CD8-positive, alpha-beta memory T cell (primary cell): ENCODE measurements at places on chromosomes 3 and 15.

GRCh38 chr3:52225452-52226228 lies at the start of gene TLR9:
TSS of gene TLR9 (minus strand) at chr3:52225645. CDS start at chr3:52225529, 116 bp downstream.
- no peak for DNase-seq

DNA sequence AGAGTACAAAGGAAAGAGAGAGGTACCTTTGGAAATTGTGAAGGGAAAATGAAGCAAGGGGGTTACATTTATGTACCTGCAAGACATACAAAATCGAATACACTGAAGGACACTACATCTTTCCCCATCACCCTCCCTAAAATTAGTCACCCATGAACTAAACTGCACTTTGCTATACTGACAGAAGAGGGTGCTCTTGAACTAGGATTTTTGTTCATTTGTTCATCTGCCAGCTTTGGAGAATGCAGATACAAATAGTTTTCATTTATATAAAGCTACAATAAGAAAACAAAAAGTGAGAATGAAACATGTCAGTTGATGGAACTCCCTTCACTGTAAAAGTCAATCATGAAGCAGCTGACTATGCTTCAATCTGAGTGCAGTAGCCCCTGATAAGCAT lies 55.7 kb downstream of the PCCB start:
- no peak for DNase-seq

DNA sequence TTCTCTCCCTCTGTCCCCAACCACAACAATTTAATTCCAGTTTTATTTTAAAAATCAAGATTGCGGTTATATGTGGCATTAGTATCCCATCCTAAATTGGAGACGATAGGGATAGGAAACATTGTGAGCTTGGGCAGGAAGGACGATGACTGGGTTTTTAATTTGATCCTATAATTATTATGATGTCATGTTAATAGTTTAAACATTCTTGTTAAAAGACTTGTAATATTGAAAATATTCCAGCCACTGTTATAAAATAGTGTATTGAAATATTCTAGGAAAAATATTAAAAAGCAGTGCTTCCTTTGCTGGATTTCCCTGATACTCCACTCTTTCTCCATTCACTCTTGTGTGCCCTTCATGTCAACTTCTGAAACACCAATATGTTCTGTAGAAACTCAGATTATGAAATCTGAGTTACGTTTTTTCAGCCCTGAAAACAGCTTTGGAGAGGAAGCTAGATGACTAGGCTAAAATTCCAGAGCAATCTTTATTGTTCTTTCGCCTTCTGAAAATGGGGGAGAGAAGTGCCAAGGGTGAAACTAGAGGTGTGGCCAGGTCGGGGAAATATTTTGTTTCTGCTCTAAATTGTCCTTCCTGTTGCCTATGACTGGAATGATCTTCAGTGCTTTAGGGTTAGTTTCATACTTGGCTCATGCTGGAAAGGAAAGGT lies 46.1 kb upstream of the MAP3K13 start:
- no peak for DNase-seq

DNA sequence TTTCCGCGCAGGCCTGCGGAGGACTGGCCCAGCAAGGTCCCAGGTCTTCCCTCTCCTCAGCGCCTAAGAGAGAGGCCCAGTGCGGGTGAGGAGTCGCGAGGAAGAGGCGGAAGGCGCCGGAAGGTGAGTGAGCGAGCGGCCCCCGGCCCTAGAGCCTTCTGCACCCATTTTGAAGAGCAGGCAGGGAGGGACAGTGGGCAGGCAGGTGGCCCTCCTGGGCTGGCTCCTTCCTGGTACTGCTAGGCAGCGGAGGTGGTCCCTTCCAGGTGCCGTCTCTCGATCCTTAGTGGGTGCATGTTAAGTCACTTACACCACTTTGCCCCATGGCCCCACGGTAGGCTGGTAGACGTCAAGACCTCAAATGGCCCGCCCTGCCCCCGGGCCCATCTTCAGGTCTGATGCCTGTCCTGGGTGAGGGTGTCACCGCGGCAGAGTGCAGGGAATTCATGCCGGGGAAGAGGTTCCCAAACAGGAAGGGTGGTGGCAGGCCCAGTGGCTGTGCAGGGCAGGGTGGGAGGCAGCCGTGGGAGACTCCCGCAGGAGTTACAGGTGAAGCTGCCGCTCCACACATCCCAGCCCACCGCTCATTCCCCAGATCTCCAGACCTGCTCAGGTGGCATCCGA lies 14.4 kb downstream of the PAK6 start:
- no peak for DNase-seq

- no peak for DNase-seq
Measured at GRCh38 chr3:58522759-58523425, 14.1 kb downstream of the ACOX2 start.
